Diencephalon (tissue), 1 donor: ENCODE measurements at places on chromosomes 3 and 15. TPM values are rescaled to one million over a fixed set of nuclear protein-coding genes. Genes with fewer than 3 reads are reported as not detected.

Gene PARP6
- 93.0 TPM for total RNA-seq

Gene HYKK
- total RNA-seq = 0.92 TPM

Gene SERINC4
- 0.23 TPM for total RNA-seq

Gene AGBL1
- 3.0 TPM for total RNA-seq

Gene GOLGA6L9
- total RNA-seq = 5.1 TPM

Gene PLSCR2
- not detected for total RNA-seq

Gene LYZL4
- not detected for total RNA-seq

Gene SQOR
- total RNA-seq = 4.2 TPM

Gene LCTL
- 0.46 TPM for total RNA-seq

Gene C15orf40
- 13.8 TPM for total RNA-seq

Gene ANKRD34C
- 0.92 TPM for total RNA-seq

Gene RBPMS2
- total RNA-seq = 0.46 TPM

Gene ARNT2
- total RNA-seq = 73.4 TPM

Gene PAK6
- total RNA-seq = 23.5 TPM

Gene TNFAIP8L3
- total RNA-seq = 5.5 TPM

Gene BOC
- total RNA-seq = 10.4 TPM

Gene CNTN6
- total RNA-seq = 35.1 TPM

Gene CHAC1
- total RNA-seq = 6.2 TPM

Gene PRR20G
- total RNA-seq = not detected

Gene USP50
- 1.2 TPM for total RNA-seq

Gene CCR3
- not detected for total RNA-seq

Gene PLS1
- 4.6 TPM for total RNA-seq

Gene ALS2CL
- total RNA-seq = 2.1 TPM

Gene ISLR2
- 60.2 TPM for total RNA-seq

Gene CCR8
- total RNA-seq = not detected

Gene TTLL13
- not detected for total RNA-seq

Gene CMTM7
- total RNA-seq = 0.69 TPM

Gene ROPN1
- total RNA-seq = not detected

Gene PTH1R
- total RNA-seq = 4.2 TPM

Gene GABRG3
- total RNA-seq = 42.9 TPM

Gene CPLX3
- 0.92 TPM for total RNA-seq

Gene HGD
- total RNA-seq = 0.69 TPM

Gene ZNF619
- total RNA-seq = 6.2 TPM

Gene FRMD5
- 27.9 TPM for total RNA-seq

Gene LRTM1
- not detected for total RNA-seq

Gene NANOGP8
- total RNA-seq = 0.69 TPM

Gene EEFSEC
- total RNA-seq = 8.1 TPM

Gene ITIH1
- not detected for total RNA-seq

Gene CTXND1
- total RNA-seq = 4.2 TPM

Gene SLC2A2
- total RNA-seq = not detected

Gene TXNRD3
- total RNA-seq = 15.7 TPM

Gene USP3
- 50.5 TPM for total RNA-seq

Gene CCDC39
- total RNA-seq = 3.9 TPM

Gene CHRM5
- 10.6 TPM for total RNA-seq

Gene QRICH1
- total RNA-seq = 99.4 TPM

Gene ANKRD63
- 2.3 TPM for total RNA-seq

Gene TMEM40
- not detected for total RNA-seq

Gene FBXW12
- 1.8 TPM for total RNA-seq

Gene TADA3
- 39.2 TPM for total RNA-seq

Gene TGM4
- total RNA-seq = not detected

Gene CELF6
- 19.8 TPM for total RNA-seq

Gene LRRIQ4
- total RNA-seq = 1.6 TPM

Gene NSMCE3
- 14.5 TPM for total RNA-seq
